Skeletal muscle cell (primary cell): ENCODE measurements at places on chromosomes 6 and 20.

DNA sequence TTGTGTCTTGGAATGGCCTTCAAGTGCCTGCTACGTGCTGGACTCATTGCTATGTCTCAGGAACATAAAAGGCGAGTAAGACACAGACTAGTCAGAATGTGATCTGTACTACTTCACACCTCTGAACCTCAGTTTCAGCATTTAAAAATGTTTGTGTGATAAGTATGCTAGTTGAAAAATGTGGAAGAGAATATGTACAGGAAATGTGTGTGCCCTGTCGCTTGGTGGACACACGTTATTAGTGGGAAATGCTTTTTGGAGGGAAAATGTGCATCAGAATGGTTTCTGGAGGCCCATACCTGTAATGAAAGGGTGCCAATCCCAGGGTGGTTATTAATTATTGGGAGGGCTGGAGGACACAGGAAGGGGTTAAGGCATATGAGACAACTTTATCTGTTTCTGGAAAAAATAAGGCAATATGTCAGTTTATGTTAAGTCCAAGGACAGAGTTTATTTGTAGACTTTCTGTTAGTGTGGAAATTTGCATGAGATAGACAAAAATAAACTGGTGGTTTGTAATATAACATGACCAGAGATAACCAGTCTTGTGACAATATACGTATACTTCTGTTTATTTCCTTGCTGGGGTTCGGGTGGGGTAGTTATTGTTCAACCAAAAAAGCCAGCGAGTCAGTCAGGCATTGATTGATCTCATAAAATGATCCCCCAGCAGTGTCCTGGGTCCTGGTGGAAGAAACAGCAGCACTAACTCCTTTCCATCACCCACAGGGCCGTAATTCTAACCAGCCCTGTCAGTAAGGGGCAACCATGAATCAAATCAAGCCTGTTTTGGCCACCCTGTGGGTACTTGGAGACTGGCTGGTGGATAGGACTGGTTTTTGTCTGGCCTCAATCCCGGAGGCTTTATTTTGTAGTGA is 117.9 kb downstream of the JARID2 start:
- DNase-seq = no peak

DNA sequence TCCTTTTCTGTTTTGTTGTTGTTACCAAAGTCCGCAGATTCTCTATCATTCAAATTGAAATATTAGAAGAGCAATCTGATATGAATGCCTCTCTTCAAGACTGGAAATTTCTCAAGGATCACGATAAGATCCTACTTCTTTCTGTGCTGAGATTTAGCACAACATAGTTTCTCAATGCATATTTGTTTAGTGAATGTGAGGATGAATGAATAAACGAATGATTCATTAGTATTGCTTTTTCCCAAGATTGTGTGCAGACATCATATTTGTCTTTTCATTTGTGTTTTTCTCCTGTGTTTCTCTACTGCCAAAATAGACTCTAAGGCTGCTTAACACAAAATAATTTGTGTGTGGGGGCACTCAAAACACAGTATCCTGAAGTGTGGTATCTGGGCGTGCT is 862.7 kb upstream of the MAP3K7 start:
- DNase-seq = no peak

DNA sequence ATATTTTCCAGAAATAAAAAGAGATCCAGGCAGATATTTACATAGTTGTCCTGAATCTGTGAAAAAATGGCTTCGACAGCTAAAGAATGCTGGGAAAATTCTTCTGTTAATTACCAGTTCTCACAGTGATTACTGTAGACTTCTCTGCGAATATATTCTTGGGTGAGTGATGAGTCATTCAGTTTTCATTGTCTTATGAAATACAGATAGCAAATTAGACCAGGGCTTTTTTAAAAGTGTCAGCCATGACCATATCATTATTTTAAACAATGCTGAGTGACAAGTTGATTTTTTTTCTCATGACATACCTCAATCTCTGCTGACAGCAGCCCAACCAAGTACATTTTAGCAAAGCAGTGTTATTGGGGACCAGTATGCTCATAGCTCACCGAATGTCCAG is 32.8 kb downstream of the TSPYL4 start:
- DNase-seq = no peak

- peak; percentile 78 for DNase-seq
These were observed 105.1 kb upstream of the CNKSR3 start for GRCh38 chr6:154615483-154616025.

DNA sequence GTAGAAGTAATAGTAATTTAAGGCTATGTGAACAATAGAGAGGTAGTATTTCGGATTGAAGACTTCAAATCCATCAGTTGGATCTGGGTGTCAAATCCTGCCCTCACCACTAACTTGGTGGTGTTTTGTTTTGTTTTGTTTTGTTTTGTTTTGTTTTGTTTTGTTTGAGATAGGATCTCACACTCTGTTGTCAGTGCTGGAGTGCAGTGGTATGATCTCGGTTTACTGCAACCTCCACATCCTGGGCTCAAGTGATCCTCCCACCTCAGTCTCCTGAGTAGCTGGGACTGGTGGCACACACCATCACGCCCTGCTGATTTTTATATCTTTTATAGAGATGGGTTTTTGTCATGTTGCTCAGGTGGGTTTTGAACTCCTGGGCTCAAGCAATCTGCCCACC is 129.4 kb upstream of the ZNF217 start:
- DNase-seq = no peak

GRCh38 chr20:25283221-25283951 is 35.5 kb downstream of the PYGB start:
- DNase-seq = no peak

GRCh38 chr6:78268591-78269452 is 598.5 kb upstream of the IRAK1BP1 start:
- DNase-seq = no peak

DNA sequence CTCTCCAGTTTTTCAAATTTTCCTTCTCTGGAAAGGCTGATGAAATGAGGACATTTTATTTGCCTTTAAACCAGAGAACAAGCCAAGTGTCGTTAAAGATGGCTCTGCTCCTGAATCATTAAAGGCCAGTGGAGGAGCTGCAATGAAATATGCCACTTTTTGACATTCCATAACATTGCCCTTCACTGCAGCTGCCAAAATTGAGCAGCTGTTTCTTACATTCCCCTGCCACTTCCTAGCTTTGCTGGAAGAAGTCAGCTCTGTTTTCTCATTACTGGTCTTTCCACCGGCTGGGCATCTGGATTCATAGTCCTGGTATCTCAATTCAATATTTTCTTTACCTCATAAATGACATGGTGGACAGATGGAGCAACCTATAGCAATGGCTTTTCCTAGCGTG is 45.5 kb upstream of the NRN1 start:
- DNase-seq = no peak

DNA sequence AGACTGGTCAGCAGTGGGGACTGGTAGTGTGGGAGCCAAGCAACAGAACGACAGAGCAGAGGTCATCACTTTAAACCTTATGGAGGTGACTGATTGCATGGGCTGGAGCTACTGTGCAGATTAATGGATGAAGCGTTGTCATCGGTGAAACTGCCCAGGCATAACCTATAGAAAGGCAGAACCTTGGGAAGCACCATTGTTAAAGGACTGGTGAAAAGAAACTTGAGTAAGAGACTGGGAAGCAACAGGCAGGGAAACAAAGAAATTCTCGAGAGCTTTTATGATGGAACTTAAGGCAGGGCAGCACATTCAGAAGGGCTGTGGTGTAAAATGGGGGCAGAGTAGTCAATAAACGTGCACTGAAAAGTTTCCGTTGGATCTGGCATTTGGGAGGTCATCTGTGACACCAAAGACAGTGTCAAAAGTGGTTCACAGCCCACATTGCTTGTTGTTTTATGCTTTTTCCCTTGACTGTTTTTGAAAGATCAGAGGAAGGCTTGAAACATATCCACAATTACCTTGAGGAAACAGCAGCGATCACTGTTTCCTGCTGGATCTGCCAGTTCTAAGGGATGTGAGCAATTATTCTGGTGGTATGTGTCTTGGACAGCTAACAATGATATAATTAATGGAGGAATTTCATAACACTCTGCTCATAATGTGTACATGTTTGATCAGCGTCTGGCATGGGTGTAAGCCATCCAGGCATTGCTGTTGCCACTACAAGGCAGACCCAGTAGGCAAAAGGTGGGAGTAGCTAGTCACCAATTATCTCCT is 62.7 kb downstream of the LRRC1 start:
- DNase-seq = no peak

- no peak for DNase-seq
These were observed 21.1 kb downstream of the TMEM74B start for GRCh38 chr20:1163653-1164052.

GRCh38 chr6:56913285-56914074 is 41.4 kb upstream of the BEND6 start:
- DNase-seq = no peak

DNA sequence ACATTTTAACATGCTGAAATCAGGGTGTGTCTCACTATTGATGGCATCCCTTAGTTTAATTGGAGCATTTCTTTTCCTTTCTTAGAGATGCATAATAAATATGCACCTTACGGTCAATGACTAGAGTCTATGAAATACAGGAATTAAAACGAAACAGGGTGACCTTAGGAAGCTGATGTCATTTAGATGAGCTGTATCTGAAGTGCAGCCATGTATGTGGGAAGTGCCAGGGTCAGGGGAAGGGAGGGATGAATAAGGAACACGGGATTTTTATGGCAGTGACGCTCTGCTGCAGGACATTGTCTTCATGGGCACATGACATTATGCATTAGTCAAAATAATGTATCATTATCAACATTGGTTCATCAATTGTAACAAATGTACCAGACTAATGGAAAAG is 84.0 kb downstream of the AGPAT4 start:
- DNase-seq = no peak

- DNase-seq = no peak
These were observed 15.5 kb upstream of the CLDN20 start for GRCh38 chr6:155248008-155249001.

GRCh38 chr6:99031957-99032356 is 84.2 kb upstream of the FBXL4 start:
- DNase-seq = no peak
